NCI-H460 (cell line): ENCODE measurements at places on chromosomes 6 and 20.

DNA sequence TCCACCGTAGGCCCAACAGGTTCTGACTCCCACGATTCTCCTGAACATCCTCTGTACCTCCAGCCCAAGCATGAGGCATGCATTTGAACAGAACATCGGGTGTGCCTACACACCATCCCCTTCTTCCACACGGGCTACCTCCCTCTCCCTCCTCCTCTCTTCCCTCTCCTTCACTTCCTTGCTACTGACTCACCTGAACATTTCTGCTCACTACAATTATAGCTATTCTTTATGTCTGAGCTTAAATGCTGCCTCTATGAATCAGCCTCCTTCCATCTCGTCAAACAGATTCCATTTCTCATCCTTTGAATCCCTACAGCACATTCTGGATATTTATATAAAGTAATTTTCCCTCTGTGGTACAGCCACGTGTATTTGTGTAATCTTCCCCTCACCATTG lies 71.4 kb upstream of the MYLIP start:
- DNase-seq: no peak

DNA sequence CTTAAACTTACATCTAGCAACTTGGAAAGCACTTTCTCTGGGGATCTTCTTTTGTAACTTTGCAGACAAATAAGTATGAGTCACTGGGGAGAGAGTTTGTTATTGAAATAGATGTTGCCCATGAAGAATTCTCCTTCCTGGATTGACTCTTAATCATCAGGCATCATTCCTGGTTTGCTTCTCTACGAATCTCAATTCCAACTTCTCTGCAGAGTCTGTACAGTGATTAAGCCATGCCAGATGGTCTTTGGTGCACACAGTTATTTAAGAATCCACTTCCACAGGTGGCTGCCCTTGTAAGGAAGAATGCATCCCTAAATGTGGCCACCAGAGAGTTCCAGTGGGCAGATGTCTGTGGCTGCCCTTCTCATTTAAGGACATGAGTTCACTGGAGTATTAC lies 25.7 kb downstream of the MYCT1 start:
- DNase-seq: no peak

DNA sequence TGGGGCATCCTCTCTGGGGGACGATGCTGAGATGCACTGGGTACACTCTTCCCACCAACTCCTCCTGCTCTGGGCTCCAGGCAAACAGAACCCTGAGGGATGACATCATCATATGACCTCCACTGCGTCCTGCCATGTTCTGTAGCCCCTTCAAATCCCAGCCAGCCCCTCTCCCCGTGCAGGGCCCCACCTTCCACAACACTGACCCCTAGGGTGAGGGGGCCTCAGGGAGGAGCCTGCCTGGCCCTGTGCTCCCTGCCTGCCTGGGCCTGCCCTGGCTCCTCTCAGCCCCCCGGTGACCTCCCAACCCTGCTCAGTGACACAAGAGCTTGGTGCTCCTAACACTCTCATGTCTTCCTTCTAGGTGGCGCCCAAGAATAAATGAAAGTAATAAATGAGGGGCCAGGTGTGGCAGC lies 9.6 kb upstream of the SPDEF start:
- no peak for DNase-seq

DNA sequence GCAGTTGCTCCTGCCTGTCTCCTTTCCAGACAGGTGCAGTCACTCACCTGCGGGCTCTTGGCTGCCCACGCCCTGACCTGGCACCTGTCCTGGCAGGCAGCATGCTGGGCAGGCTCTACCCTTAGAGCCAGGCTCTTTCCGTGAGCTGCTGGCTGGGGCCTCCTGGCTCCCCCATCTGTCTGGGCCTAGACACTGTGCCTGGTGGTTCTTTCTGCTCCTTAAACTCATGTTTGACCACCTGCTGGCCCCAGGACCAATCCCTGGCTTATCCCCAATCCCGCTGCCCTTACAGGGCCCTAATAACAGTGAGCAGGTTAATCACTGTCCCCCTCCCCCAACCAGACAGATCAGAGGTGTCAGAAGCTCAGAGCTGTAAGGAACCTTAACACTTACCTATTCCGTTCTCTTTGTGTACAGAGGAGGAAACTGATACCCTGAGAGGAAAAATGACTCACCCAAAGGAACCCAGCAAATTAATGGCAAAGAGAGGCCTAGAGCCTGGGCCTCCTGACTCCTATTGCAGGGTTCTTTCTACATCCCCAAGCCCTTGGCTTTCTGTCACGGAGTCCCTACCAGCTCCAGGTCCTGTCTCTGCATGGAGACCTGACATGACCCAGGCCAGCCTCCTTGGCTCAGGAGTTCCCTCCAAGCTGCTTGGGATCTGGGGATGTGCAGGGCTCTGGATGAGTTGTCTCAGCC lies 54.7 kb downstream of the RAB44 start:
- DNase-seq: no peak

- no peak for DNase-seq
Measured at GRCh38 chr6:70415660-70416059, 2.4 kb downstream of the FAM135A start.

DNA sequence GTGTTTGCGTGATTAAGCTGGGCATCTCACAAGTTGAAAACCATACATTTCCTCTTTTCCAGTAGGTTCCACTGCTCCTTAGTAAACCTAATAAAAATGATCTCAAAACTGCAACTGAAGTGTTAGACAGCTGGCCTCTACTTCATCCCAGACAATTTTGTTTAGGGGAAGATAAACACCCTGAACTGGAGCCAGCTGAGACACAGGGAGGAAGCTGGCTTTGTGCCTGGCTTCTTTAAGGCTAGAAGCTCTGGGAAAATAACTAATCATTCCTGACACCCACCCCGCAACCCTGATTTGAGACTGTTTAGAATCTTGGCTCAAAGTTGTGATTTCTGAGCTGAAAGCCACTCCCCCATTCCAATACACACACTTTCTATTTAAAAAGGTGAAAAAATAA lies 11.6 kb downstream of the PTPRT start:
- DNase-seq: no peak

GRCh38 chr6:108762394-108762793 lies 85.8 kb upstream of the ARMC2 start:
- no peak for DNase-seq

DNA sequence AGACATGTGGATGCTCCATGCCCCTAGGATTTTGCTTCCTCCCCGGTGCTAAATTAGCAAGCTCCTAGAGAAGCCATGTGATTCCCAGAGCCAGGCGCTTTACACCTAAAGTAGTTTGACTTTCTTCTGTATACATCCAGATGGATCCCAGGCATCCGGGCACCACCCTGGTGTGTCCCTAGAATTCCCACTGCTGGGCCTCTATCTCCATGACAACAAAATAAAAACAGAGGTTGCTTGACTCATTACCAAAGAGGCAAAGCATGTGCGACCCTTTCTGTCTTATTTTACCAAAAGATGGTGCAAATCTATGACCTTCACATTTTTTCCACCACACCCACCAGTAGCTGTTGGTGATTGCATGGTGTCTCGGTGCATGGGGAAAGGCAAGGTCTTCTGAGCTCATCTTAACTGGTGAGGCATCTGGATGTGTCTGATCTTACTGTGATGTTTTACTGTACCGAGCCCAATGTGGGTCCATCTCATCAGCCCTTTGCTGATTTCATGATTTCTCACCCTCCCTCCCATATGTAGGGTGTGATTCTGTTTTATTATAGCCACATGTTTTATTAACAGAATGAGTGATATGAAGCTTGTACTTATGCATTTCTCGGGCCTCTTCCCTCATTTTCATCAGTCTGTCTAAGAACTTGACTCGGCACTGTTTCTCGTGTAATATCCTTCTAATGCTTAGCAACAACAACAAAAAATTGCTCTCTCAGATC lies 27.4 kb upstream of the VAPB start:
- no peak for DNase-seq

- DNase-seq: no peak
Measured at GRCh38 chr20:47235853-47236638, 120.5 kb downstream of the ZMYND8 start.

GRCh38 chr6:109902870-109903269 lies 75.2 kb upstream of the GPR6 start:
- no peak for DNase-seq

GRCh38 chr6:145532361-145532760 lies 203.0 kb downstream of the EPM2A start:
- no peak for DNase-seq

- DNase-seq: peak; percentile 42
Measured at GRCh38 chr6:142323377-142323776, 21.6 kb downstream of the ADGRG6 start.

DNA sequence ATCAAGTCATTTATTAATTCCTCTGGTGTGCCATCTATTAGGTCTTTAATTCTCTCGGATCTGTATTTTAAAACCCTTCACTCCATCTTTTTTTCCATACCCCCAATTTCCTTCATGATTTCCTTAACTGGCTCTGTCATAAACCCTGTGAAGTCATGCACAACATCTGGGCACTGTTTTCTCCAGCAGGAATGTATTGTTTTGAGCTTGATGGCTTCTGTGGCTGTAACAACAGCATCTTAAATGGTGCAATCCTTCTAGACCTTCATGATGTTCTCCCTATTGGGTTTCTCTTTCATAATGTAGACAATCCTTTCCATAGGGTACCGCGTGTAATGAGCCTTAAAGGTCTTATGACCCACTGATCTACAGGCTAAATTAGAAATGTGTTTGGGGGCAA lies 29.0 kb downstream of the CDK19 start:
- no peak for DNase-seq

DNA sequence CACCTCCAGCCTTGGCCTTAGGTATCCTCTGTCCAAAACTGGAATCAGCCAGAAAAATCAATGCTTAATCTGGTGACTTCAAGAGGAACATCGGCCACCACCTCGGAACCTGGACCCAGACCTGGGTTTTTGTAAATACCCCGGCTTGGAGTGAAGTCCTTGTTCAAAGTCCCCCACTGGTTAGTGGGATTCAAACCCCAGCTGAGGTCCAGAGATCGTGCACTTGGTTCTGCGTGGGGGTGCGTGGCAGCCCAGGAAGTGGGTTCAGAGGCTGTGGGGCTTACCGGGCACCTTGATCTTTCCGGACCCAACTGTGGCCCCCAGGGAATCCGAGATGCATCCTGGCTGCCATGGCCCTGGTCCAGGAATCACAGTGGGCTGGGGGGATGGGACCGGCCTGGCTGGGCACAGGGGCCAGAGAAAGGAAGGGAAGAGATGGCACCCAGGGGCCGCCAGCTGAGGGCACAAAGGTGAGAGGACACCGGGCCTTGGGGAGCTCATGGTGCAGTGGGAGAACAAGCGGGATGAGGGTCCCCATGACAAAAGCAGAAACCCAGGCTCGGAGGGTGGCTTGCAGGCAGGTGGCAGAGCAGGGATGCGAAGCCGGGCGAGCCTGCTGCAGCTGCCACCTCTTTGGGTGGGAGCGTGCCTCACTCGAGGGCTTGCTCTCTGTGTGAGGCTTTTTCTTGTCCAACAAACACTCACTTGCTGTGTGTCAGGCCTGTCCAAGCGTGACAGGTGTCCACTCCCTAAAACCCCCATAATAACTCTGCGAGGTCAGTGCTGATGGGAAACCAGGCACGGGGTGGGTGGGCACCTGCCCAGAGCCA lies 27.7 kb downstream of the ZBP1 start:
- no peak for DNase-seq

GRCh38 chr6:96716221-96716620 lies 121.1 kb downstream of the GPR63 start:
- DNase-seq: no peak

DNA sequence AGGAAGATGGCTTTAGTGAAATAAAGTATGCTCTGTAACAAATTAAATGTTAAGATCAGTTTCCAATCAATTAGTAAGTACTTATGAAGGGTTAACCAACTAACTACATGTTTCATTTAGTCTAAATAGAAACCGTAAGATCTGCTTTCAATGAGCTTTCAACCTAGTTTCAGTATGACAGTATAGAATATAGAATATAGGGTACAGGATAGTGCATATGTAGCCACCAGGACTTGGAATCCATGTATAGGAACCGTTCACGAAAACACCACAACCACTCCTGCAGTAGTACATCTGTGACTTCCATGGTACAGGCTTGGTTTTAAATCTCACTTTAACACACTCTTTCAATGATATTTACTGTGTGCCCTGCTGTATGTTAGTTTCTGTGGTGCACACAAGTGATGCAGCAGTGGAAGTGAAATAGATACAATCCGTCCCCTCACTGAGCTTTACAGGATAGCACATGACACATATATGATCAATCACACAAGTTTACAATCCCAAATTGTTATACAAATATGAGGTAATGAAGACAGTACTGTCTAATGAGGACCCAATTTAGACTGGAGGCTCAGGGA lies 479.7 kb upstream of the MARCKS start:
- no peak for DNase-seq

GRCh38 chr20:10985536-10985935 lies 311.7 kb upstream of the JAG1 start:
- DNase-seq: no peak
